ENCODE measurements at places on chromosomes 3 and 15. TPM values are rescaled to one million over a fixed set of nuclear protein-coding genes. Genes with fewer than 3 reads are reported as not detected.

DNA sequence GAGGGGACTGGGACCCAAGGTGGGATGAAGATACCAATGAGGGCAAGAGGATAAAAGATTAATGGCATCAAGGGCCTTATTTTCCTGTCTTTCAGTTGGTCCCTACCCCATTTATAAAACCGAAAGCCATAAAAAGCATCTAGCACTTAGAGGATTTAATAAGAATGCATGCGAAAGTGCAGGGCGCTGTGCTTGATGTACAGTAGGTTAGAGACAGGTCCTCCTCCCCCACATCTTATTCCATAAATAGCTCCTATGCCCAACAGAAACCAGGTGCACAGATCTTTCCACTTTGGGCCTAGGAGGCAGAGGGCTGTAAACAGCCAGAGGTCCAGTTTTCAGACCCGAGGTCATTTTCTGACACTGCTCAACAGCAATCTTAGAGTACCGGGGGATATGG, 1.2 kb downstream of the LPCAT4 start:
- DNase-seq: no peak

DNA sequence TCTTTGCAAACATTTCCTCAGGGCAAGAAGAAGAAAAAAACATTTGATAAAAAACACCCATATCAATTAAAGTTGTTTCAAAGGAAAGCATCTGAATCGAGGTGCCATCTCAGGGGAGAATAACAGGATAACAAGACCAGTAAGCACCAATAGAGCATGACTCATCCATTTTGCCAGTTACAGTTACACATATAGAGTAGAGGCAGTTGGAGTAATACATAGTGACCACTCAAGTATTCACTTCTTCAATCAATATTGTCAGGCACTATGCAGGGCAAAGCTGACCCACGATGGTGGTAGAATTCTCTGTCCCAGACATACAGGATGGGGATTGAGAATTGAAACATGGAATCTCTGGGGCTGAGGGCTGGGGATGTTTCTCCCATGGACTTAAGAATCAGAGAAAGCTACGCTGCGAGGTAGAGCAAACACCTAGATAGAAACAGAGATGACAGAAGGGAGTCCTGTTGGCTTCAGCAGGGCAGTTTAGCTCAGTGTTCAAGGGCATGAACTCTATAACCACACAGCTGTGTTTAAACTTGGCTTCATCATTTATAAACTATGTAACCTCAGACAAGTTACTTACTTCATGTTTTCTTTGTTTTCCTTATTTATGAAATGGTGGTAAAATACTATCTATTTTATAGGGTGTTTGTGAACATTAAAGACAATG, 186.4 kb upstream of the NANOGP8 start:
- DNase-seq: no peak

- DNase-seq: peak; percentile 17
Measured at GRCh38 chr15:65837301-65838294, 31.7 kb upstream of the RAB11A start.

- no peak for DNase-seq
Measured at GRCh38 chr3:128424508-128425069, 42.1 kb downstream of the DNAJB8 start.

DNA sequence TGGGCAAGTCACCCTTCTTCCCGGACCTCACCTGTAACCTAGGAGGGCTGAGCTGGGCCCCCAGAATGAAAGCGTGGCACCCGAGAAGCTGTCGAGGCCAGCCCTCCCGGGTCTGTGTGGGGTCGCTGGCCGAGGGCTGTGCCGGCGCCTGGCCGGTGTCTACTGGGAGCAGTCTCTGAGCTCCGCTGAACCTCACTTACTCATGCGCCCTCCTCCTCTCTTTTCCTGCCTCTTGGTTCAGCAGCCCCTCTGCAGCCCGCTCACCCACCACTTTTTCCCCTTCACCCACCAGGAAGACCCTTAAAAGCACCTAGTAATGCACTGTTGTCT, 419 bp downstream of the HYKK start:
- DNase-seq: no peak

DNA sequence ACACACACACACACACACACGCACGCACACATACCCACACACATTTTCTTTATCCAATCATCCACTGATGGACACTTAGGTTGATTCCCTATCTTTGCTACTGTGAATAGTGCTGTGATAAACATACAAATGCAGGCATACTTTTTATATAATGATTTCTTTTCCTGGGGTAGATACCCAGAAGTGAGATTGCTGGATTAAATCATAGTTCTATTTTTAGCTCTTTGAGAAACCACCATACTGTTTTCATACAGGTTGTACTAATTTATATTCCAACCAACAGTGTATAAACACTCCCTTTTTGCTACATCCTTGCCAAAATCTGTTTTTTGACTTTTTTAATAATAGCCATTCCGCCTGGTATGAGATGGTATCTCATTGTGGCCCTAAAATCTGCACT, 94.5 kb upstream of the GK5 start:
- no peak for DNase-seq

- DNase-seq: no peak
Measured at GRCh38 chr3:7847521-7847920, 654.1 kb upstream of the LMCD1 start.

DNA sequence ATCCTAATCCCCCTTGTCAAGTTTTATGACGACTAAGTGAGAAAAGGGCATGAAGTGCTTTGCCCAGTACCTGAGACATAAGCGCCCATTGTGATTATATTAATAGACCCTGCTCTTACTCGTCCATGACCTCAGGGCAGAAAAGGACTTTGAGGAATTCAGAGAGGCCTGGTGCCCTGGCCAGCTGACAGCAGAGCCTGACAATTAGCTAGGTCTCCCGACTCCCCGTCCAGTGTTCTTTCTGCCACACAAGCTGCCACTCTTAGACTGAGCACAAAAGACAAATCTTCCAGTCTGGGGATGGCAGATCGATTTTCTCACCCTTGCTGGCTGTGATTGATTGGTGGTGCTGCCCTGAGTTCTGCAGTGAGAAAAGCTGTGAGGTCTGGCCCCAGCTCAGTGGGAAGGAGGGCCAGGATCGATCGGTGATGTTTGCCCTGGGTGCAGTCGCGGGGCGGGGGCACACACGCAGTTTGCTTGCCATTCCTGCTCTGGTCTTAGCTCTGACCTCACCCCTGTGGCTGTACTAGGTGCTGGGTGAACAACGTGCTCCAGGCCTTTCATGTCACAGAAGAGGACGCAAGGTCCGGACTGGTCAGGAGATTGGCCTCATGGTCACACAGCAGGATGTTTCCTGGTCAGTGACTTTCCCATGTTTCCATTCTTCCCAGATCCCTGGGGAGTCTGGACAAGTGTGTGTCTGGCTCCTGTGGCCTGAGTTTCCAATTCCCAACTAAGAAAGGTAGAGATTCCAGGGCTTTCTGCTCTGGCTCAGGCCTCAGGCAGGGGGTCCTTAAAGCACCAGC, 67.4 kb upstream of the TLE3 start:
- DNase-seq: peak; percentile 67

- DNase-seq: no peak
Measured at GRCh38 chr15:60731583-60732130, 252.7 kb upstream of the ICE2 start.

Gene CHAC1
- total RNA-seq: 2.8 TPM
